ENCODE measurements at places on chromosomes 2 and 18. TPM values are rescaled to one million over a fixed set of nuclear protein-coding genes. Genes with fewer than 3 reads are reported as not detected.

- DNase-seq = no peak
Measured at GRCh38 chr2:162327806-162328205, 9.3 kb upstream of the IFIH1 start.

DNA sequence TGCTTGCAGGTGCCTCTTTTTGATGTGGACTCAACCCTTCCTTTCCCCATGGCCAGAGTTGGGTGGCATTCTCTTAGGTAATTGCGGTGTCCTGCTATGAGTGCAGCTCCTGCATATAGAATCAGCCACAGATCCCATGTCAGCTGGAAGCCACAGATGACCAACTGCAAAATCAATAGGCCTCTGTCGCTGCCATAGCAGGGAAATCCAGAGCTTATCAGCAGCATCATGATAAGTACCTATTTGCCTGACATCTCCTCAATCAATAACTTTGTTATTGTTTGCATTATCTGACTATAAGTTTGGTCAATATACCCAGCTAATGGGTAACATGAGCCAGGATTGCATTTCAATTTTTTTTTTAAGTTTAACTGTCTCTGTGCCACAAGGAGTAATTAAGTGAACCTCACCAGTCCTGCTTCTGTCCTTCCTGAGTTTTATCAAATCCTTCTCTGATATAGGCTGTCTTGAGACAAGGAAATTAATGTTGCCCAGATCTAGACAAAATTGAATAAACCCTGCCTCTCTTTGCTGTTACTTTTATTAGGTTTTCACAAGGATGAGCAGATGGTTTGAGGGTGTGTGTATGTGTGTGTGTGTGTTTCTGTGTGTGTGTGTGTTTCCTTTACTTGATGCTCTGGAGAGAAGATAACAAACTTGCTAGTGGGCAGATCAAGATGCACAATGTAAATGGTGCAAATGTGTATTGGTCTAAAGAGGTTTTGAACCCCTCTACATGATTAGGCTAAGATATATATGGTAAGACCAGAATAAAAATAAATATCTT lies 59.6 kb upstream of the CREB1 start:
- no peak for DNase-seq

- DNase-seq = no peak
Measured at GRCh38 chr2:11356764-11357163, 12.3 kb upstream of the ROCK2 start.

GRCh38 chr2:19488009-19488691 lies 129.7 kb upstream of the OSR1 start:
- no peak for DNase-seq

DNA sequence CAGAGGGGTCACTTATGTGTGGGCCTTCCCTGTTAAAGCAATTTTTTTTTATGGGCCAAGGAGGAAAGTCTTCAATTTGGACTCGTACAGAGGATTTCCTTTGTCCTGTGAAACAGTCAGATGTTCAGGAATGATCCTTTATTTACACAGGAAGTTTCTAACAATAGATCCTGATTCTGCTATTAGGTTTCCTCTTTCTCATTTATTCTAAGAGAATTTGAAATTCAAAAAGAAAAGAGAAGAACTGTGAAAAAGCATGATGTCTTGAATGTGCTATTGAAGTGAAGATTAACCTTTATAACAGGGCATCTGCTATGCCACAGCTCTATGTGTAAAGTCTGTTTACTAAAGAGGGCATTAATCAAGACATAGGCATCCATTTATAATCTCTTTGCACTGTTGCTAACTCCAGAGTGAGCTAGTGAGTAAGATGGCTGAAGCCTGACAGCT lies 105.3 kb upstream of the FAM98A start:
- DNase-seq = no peak

DNA sequence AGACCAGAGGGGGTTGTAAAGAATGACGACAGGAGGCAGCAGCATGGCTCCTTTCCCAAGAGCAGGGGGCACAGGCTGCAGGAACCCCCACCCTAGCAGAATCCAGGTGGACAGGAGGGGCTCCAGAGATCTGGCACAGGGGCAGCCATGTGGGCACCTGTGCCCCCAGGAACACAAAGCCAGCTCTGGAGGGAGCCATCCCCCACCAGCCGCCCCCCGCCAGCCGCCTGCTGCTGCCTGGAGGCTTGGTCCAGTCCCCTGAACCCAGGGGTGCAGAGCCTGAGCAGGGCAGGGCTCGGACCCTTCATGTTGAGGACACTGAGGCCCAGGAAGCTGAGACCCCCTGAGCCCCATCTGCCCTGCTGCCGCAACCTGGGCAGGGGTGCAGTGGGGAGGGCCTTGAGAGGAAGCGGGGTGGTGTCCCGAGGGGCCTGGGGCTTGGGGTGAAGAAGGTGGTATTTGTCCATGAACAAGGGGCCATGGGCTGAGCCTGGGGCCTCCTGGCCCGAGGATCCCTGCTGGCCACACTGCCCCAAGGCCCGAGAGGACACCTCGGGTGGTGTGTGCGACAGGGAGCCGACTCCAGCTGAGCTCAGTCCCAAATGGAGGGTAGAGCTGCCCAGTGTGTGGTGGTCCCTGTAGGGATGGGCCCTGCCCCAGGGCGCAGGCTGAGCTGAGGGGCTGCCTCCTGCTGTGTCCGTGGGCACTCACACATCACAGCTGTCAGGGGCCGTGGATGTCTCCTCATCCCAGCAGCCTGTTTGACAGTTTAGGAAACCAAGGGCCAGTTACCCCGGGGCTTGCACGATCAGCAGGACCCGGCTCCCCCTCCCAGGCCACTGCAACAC lies 39.8 kb upstream of the SNED1 start:
- DNase-seq = no peak

GRCh38 chr2:219997341-219997851 lies 370.0 kb downstream of the SLC4A3 start:
- DNase-seq = no peak

GRCh38 chr2:238289574-238289973 lies 1.2 kb upstream of the PER2 start:
- DNase-seq = peak; percentile 6

- no peak for DNase-seq
Measured at GRCh38 chr18:61824733-61825363, 68.0 kb downstream of the RNF152 start.

GRCh38 chr2:88671786-88672427 lies 19.6 kb upstream of the RPIA start:
- DNase-seq = peak; percentile 57

DNA sequence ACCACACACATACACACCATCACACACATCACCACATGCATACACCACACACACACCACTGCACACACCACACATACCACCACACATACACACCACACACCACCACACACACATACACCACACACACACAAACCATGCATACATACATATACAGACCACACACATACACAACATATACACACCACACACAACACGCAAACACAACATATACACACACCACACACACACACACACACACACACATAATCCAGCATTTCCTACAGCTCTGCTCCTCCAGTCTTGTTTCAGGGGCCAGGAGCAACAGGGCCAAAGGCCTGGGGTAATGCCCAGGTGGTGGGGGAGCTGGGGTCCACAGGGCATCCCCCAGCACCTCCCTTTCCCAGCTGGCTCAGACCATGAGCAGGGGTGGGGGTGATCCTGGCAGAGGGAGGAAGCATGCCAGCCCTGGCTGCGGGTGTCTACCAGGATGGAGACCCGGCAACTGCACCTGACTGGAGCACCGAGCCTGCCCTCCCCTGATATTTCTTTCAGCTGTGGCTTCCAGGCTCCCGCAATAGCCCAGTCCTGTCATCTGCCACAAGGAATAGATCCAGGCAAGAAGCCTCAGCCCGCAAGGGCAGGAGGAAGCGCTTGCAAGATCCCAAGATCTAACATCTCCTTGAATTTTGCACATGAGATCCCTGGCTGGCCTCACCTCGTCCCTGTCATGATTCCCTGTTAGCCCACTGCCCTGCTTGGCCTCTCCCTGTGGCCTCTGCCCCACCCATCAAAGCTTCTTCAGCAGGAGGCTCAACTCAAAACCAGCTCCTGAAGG lies 196.9 kb downstream of the TNS1 start:
- DNase-seq = no peak

GRCh38 chr2:168515502-168515901 lies 59.4 kb downstream of the CERS6 start:
- no peak for DNase-seq

DNA sequence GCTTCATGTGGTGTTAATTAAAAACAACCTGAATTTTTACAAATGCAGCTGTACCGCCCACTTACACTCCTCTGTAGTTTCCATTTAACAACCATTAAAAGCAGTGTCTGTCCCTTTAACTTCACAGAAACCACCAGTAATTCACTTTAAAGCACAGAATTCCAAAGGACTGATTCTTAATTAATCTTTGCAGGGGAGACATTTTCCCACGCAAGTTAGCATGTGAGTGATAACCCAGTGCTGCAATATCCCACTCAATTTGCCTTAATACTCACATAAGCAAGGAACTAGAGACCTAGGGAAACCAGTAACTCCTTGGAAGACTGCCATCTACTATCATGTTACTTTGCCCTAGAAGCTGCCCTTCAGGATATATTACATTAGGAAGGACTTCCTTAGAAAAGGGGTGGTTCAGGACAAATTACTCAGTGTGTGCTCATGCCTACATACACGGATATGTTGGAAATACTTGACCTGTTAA lies 102.3 kb downstream of the OSR1 start:
- no peak for DNase-seq

- DNase-seq = no peak
Measured at GRCh38 chr2:189548666-189549448, 31.7 kb downstream of the SLC40A1 start.

DNA sequence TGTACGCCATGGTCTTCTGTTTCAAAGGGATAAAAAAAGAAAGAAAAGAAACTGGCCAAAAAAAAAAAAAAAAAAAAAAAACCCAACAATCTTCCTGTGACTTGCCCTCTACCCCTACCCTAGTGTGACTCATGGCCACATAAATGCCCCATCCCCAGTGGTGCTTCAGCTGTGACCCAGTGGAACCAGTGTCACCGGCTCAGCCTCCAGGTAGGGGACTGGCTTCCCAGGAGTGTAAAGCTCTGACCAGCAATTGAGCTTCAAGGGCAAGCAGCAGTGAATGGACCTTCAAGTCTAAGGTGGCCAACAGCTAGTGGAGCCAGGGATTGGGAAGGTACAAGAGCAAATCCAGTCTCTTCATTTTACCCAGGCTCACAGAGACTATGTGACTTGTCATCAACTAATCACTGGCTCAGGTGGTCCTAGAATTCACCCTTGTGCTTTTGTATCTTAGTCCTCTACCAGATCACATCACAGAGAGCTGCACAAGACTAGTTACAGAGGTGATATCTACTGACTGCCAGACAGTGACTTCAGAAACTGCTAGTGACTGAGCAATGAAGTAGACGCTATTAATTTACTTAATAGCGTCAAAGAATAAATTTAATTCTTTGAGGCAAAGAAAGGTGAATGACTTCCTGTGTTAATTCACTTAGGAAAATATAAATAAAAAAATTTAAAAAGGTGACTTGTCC lies 1.3 kb upstream of the TGFBRAP1 start:
- DNase-seq = no peak

GRCh38 chr2:223815186-223815883 lies 22.0 kb downstream of the AP1S3 start:
- no peak for DNase-seq

DNA sequence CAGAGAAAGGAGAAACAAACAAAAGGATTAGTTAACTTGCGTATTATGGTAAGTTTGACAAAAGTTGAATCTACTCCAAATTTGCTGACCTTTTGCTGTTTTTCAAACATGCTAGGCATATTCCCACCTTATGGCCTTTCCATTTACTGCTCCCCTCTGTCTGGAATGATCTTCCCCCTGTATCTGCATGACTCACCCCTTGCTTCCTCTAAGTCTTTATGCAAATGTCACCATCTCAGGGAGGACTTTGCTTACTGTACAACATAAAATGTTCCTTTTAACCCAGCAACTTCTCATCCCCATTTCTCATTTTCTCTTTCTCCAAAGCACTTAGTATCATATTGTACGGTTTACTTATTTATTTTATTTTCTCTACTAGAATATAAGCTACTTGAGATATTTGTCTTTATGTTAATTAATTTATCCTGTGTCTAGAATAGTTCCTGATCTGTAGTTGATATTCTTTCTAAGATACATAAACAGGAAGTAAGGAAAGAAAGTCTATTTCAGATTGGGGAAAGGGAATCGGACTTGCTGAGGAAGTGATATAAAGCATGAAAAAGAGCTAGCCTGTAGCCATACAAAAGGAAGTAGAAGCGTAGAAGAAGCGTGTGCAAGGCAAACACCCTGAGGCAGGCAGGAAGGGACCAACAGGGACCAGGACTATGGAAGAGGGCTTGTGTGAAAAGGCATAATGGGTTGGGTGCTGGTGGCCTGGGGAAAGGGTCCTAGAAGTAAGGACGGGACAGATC lies 144.9 kb upstream of the ERBB4 start:
- DNase-seq = no peak

DNA sequence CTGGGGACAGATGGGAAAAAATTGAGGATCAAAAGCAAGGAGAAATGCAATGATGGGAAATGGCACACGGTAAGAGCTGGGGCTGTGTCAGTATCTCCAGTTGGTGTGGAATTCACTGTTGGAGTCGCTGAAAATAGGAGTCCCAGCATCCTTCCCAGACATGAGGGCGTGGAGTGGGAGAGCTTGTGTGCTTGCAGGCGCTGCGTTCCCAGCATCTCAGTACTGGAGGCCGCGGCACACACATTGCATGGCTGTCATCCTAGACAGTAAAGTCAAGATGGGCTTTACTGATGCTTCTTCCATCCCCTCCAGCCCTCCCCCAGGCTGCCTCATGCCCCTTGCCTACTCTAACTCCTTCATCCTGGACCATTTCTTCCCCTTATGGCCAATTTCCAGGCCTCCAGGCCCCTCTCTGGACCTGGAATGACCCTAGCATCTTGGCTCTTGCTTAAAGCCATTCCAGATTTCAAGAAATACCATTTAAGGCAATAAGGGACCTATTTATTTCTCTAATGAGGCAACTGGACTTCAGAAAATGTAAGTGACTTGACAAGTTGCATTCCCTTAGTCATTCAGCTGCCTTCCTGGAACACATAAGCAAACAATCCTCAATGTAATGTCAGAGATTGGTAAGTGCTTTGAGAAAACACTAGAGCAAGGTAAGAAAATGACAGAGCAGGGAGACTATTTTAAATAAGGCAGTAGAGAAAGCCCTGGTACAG lies 70.5 kb upstream of the TTC39C start:
- no peak for DNase-seq

GRCh38 chr2:46748735-46749531 lies 166.7 kb downstream of the MCFD2 start:
- DNase-seq = no peak

DNA sequence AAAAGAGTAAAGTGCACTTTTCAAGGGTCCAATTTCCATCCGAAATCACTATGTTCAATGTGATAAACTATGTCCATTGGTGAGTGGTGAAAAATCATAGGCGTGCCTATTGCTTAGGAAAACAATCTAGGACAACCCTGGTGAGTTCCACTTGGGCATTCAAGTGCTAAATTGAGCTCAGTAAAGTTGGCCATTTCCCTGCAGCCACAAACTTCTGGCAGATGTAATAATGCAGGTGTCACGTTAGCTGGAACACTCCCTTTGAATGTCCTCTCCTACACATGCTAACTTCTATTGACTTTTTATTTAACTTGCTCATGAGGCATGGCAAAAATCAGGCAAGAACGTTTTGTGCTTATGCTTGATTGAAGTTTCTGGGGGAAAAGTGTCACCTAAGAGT lies 67.1 kb downstream of the CPS1 start:
- no peak for DNase-seq

GRCh38 chr2:68258851-68259250 lies 6.5 kb upstream of the PPP3R1 start:
- DNase-seq = no peak

The C1QL2 gene
- not detected for total RNA-seq

The PID1 gene
- not detected for total RNA-seq

The ALKAL2 gene
- not detected for total RNA-seq

The LIMS4 gene
- total RNA-seq = not detected

The CNGA3 gene
- not detected for total RNA-seq

The GRP gene
- total RNA-seq = not detected

The OR6B2 gene
- total RNA-seq = not detected

The PAX3 gene
- total RNA-seq = not detected
